NK-92 treated with Interleukin-12 subunit alpha and Interleukin-12 subunit beta, amount 100 ng/mL, for 24 hours (cell line): ENCODE measurements at places on chromosomes 11 and 22.

DNA sequence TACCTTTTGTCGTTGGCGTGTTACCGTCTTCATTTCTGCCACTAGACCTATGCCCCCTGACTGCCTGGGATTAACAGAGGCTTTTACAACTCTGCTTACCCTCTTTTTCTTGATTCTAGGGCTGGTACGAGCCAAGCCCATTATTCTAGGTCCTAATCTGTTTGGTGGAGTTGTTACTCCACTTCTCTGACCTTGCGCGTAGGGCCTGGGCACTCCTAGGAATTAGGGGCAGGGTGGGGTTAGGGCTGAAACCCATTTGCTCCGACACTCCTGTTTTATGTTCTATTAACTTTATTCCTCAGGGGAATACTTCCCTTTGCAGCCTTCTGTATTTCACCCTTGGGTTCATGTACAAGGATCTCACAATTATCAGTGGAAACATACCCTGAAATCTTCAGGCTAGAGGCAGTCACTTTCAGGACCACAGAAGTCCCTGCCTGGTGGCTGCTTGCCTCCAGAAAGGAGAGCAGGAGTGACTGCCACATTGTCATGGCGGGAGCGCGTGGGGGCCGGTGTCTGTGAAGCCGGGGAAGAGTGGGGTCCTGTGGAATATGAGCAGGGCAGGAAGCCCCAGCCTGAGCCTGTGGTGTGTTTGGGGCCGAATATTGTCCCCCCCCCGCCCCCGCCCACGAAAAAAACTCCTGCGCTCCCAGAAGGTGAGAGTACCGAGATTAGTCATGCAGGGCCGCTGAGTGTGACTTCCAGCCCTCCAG, 731 bp upstream of the SLC37A2 start:
- DNase-seq, result no peak

- no peak for DNase-seq
Observed at GRCh38 chr11:14756349-14756748, 112.7 kb downstream of the PDE3B start.

GRCh38 chr11:119754199-119754598, 25.2 kb upstream of the NECTIN1 start:
- DNase-seq, result no peak

- no peak for DNase-seq
Observed at GRCh38 chr22:31943206-31943977, 943 bp upstream of the YWHAH start.

GRCh38 chr11:102929972-102930371, 25.6 kb downstream of the MMP13 start:
- DNase-seq, result no peak

DNA sequence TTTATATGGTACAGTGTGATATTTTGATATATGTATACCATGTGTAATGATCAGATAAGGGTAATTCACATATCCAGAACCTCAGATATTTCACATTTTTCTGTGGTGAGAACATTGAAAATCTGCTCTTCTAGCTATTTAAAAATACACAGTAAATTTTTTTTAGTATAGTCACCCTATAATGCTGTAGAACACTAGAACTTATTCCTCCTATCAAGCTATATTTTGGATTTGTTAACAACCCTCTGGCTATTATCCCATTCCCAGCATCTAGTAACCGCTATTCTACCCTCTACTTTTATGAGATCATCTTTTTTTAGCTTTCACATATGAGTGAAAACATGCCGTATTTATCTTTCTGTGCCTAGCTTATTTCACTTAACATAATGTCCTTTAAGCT, 65.5 kb upstream of the SYT9 start:
- DNase-seq, result no peak

DNA sequence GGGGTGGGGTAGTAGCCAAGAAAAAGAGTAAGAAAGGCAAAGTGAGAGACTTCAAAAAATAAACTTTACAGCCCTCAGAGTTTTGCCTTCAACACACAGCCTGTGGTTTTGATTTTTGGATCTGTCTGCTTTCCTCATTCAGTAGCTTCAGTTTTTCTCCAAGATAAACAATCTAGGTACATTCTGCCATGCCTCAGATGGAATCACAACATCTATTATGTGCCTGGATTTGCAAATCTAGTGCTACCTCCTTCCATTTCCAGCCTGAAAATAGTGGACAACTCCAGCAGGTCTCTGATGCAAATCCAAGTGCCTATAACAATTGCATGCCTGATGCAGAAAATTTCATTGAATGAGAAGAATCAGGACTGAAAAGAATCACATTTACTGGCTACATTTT, 206.6 kb upstream of the GUCY1A2 start:
- no peak for DNase-seq

GRCh38 chr22:35523167-35523947, 17.3 kb upstream of the RASD2 start:
- DNase-seq, result no peak

- no peak for DNase-seq
Observed at GRCh38 chr22:36678477-36678876, 25.1 kb downstream of the CACNG2 start.

DNA sequence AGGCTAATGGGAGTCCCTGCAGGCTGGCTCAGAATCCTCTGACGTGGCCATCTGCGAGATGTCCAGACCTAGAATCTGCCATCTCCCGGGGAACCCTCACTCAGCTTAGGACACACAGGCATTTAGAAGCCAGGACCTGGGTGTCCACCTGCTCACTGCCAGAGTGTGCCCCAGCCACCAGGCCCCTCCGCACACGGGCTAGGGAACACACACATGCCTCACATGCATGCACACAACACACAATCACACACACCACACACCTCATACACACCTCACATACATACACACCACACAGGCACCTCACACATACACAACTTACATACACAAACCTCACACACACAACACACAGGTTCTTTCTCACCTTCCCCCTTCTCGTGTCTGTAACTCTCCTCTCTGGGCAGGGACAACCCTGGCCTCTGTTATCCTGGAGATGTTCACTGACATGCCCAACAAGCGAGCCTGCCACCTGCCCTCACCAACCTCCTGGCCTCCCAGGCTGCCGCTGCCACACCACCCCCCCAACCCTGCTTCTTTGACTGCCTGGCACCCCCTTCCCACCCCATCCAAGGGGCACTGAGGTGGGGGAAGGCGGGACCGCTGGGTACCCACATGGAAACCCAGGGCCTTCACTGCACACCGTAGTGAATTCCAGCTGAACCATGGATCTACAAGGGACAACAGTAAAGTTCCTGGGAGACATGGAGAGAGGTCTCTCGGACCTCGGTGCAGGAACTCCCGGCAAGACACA, 38.1 kb downstream of the GNB1L start:
- no peak for DNase-seq

GRCh38 chr11:13728076-13728475, 59.6 kb downstream of the FAR1 start:
- DNase-seq, result no peak

DNA sequence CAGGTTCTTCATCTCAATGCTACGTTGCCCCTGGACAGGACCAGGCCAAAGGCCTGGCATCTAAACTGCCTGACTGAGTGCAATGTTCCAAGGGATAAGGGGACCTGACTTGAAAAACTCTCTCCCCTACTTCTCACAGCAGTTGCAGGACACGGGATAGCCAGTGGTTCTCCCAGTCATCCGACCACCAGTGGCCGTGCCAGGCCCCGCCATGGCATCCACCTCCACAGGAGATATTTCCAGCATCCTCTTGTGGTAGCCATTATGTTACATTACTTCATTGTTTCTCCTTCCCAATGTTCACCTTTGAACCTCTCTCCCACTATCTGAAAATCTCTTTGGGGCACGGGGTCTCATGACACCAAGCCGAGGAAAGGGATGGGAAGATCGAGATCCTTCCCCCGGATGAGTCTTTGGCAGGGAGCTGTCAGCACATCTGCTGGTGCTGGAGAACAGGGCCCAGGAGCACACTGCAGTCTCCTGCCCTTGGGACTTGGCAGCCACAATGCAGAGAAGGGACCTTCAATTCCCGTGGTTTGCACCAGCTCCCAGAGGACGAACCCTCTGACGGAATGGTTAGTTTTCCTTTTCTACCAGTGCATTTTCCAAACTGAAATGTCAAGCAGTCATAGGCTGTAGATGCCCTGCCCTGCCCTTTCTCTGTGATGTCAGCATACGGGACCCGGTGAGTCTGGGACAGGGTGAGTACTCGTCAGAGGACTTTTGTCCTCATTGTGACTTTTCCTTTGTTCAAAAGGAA, 121.2 kb downstream of the ETS1 start:
- DNase-seq, result no peak

DNA sequence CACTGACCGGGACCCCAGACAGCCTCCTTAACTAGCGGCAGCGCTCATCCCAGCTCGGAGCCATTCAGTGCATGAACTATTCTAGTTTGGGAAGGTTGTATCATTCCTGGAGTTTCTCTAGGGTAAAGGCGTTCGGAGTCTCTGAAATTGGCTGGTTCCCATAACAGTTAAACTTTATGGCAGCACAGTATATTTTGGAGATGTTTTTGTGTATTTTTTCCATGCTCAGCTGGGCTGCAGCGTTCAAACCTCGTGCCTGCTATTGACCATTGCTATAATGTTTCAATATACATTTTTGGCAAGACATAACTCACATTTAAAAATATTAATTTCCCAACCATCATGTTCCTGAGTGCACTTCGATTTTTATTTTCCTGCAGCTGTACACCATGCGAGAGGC, 169.7 kb downstream of the ST3GAL4 start:
- DNase-seq, result no peak
